ENCODE measurements at places on chromosomes 6 and 20.

DNA sequence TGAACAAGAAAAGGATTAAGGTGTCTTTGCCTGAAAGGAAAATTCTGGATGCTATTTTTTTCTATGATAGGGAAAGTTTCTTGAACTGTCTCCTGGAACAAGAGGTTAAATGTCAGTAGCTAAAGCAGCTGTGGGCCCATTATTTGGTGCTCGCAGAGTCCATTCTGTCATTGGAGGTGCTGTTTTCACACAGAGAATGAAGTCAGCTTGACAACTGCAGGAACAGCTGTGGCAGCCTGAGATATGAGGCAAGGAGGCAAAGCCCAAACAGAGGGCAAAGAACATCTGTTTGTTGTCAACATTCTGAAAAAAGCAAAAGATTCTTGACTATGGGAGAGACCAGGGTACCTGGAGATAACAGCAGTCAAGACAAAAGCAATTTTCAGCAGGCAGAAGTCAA lies 548.2 kb downstream of the KIF16B start:
- no peaks in the 10 kb centered on the region for H3K36me3 ChIP-seq
- H3K27ac ChIP-seq = no peak overlapping the region
- H3K27me3 ChIP-seq = no peaks in the 10 kb centered on the region
- no peaks in the 10 kb centered on the region for H3K4me1 ChIP-seq

DNA sequence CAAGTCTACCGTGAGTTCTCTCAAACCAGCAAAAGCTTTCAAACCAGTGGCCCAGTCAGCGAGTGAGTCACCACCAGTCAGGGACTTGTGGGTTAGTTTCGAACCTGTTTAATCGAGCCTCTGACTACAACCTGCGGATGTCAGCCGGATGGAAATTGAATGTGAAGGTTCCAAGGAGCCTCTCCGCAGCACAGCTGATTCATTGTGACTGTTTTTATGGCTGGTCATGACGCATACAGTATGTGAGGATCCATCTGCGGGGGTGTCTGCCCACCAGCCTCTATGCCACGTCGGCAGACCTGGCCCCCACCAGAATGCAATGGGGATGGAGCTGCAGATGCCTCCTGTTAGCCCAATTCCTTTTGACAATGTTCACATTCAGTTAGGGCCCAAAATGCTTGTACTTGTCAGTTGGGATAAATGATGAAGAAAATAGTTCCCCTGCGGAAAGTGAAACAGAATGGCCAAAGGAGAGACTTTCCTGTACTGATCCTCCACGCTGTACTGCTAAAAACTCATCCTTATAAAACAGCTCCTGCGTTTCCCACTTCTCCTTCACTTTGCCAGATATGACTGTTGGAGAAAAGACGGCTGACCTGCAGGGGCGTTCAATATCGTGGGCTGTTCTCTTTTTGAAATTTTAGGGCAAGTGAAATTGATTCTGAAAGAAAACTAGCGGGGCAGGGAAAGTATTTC lies 206.6 kb downstream of the TFAP2B start:
- no peak overlapping the region for H3K4me3 ChIP-seq
- H3K4me1 ChIP-seq = no peaks in the 10 kb centered on the region

DNA sequence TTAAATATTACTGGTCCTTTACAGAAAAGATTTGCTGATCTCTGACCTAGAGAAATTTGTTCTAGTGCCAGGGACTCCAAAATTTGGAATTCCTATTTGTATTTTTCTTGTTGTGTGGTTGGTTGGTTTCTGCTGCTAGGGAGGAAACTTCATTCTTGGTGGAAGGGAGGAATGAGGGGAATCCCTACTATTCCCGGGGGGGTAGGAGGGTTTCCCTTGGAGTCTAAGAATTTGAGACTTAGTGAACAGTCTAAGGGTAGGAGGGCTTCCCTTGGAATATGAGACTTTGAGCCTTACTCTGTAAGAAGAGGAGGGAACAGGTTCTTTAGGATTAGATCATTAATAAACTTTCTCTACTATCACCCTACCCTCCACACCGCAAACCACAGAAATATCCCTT lies 67.1 kb upstream of the ADGRF1 start:
- H3K27ac ChIP-seq = no peak overlapping the region
- no peak overlapping the region for H3K4me3 ChIP-seq
- DNase-seq = no peak
- H3K27me3 ChIP-seq = peaks cover 5% of the 10 kb centered on the region
- H3K36me3 ChIP-seq = no peaks in the 10 kb centered on the region
- H3K4me1 ChIP-seq = no peaks in the 10 kb centered on the region

- H3K27me3 ChIP-seq = no peaks in the 10 kb centered on the region
- H3K4me1 ChIP-seq = no peaks in the 10 kb centered on the region
- H3K4me3 ChIP-seq = no peak overlapping the region
- no peaks in the 10 kb centered on the region for H3K36me3 ChIP-seq
- no peak overlapping the region for H3K27ac ChIP-seq
These were observed 12.8 kb downstream of the ME1 start for GRCh38 chr6:83417880-83418663.

DNA sequence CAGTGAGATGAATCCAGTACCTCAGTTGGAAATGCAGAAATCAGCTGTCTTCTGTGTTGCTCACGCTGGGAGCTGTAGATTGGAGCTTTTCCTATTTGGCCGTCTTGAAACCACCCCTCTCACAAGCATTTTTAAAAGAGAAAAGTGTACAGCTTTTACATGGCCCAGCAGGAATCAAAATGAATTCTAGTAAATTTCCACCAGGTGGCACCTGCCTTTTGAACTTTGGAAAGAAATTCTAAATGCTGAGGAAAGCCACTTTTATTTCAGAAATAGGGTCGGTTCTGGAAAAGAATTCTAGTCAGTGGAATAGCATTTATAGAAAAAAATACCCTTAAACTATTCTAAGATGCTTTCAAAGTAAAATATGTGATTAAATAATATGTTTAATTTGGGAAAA lies 647.8 kb downstream of the CD109 start:
- H3K27ac ChIP-seq = no peak overlapping the region
- no peaks in the 10 kb centered on the region for H3K27me3 ChIP-seq
- H3K4me1 ChIP-seq = no peaks in the 10 kb centered on the region
- H3K4me3 ChIP-seq = no peak overlapping the region
- DNase-seq = no peak

- H3K36me3 ChIP-seq = no peaks in the 10 kb centered on the region
- no peaks in the 10 kb centered on the region for H3K4me1 ChIP-seq
- H3K4me3 ChIP-seq = no peak overlapping the region
- no peaks in the 10 kb centered on the region for H3K27me3 ChIP-seq
These were observed 160.2 kb upstream of the MARCKS start for GRCh38 chr6:113696960-113697359.

GRCh38 chr6:32938494-32938893 lies 2.3 kb downstream of the HLA-DMB start:
- no peak overlapping the region for H3K4me3 ChIP-seq
- DNase-seq = no peak
- H3K27me3 ChIP-seq = peaks cover 6% of the 10 kb centered on the region
- H3K36me3 ChIP-seq = peaks cover 6% of the 10 kb centered on the region

DNA sequence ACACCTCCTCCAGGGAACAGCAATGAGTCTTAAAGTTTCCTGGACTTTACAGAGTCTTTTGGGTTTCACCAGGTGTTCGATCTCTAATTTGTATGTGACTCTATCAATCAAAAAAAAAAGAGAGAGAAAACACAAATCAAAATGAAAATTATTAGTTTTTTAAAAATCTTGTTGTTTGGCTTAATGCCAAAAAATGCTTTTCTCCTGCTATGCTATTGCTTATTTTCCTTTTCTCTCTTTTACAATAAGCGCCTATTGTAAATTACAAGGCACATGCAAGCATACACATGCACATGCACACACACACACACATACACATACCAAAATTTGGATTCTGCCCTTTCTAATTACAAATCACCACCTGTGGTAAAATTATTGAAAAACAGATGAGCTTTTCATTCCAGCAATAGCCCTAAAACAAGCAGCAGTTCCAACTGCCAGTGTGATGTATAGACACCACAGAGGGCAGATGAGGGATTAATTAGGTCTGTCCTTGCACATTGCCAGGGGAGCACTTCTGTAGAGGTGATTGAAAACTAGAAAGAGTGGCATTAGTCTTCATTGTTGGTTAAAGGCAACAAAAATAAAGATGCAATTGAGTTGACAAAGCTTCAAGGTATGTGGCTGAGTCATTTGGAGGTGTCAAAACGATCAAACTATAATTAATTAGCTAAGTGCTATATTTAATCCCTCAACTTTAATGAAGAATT lies 631.7 kb downstream of the TFAP2B start:
- no peaks in the 10 kb centered on the region for H3K4me1 ChIP-seq
- DNase-seq = no peak

DNA sequence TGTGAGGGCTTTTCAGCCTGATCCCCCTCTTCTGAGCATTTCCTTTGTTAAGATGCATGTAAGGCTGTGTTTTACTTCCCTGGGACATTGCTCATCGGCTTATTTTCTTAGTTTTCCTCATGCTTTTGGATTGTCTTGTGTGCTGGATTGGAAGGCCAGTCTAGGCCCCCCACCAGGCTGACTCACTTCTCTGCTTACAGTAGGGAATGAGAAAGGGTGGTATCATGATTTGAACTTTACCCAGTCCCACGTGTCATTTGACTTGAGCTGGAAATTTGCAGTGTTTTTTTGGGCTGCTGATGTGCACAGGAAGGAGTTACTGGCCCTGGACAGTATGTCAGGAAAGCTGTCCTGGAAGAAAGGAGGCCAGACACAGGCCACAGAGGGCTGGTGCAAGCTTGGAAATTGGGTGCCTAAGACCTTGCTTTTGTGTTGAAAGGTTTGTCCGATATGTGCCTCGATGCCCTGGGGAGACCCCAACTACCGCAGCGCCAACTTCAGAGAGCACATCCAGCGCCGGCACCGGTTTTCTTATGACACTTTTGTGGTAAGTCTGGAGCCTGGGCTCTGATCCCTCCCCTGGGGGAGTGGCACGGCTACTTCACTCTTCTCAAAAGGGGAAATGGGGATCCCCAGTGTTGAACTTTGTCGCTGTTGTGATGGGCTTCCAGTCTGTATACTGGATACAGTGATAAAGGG lies 12.8 kb downstream of the RNF114 start:
- H3K4me1 ChIP-seq = peaks cover 2% of the 10 kb centered on the region
- peak overlapping the region; percentile 49 for H3K27ac ChIP-seq
- no peak overlapping the region for H3K4me3 ChIP-seq
- H3K27me3 ChIP-seq = no peaks in the 10 kb centered on the region

DNA sequence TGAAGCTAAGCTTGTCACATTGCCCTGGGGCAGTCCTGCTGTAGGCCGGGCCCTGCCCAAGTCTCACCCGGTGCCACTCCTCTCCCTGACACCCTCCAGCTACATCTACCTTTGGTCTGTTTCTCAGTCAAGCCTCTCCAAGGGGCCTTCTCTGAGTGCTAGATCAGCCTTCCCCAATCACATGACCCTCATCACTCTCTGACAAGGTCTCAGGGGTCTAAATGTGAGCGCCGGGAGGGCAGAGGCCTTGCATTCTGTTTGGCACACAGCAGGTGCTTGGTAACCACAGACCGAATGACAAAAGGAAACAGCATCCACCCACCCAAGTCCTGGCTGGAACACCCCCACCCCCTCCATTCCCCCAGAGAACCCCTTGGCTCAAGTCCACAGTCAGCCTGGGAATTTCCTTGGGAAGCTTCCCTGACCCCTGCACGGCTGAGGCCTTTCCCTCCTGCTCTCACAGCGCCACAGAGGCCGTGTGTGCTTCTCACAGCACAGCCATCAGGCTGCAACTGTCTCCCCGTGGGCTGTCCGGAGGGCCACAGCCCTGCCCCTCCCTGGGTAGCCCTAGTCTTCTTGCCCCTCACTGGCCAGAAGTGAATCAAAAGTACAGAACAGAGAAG lies 32.9 kb downstream of the PKIG start:
- no peaks in the 10 kb centered on the region for H3K27me3 ChIP-seq
- H3K27ac ChIP-seq = peak overlapping the region; percentile 81
- peaks cover 65% of the 10 kb centered on the region for H3K4me1 ChIP-seq
- no peak overlapping the region for H3K4me3 ChIP-seq

DNA sequence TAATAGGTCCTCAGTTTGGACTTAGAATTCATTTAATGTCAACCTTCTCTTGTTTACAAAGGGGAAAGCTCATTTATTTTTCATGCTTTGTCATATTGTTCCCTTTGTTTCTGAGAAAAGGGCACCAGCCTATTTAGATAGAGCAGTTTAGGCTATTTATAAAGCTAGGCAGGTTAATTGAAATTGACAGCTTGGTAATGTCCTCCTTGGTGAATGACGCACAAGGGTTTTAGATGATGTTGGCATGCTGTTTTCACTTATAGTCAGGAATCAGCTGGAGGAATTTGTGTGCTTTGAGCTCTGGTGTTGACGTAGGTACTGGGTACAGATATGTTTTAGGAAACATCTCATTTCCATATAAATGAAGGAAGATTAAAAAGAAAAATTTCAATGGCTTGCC lies 45.2 kb downstream of the BCKDHB start:
- no peak for DNase-seq
- no peaks in the 10 kb centered on the region for H3K27me3 ChIP-seq
- peaks cover 10% of the 10 kb centered on the region for H3K36me3 ChIP-seq

DNA sequence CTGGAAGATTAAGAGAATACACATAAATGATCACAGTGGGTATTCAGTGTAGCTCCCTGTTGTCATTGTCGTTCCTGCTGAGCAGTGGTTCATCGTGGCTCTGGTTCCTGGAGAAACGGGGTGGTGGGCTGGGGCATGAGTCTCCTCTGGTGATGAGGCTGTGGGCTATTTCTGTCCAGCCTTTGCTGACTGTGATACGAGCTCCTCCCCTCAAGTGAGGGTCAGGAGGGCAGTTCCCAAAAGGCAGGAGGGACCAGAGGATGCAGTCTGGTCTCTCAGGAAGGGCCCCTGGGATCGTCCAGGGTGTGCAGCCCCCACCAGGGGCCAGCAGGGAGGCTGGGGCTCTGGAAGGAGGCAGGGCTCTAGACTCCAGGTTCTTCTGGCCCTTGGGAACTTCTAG lies 31.1 kb upstream of the DLGAP4 start:
- DNase-seq = no peak
- no peaks in the 10 kb centered on the region for H3K4me1 ChIP-seq
- no peaks in the 10 kb centered on the region for H3K36me3 ChIP-seq
- peaks cover 20% of the 10 kb centered on the region for H3K27me3 ChIP-seq
- H3K4me3 ChIP-seq = no peak overlapping the region

- H3K36me3 ChIP-seq = no peaks in the 10 kb centered on the region
- no peak overlapping the region for H3K27ac ChIP-seq
- H3K4me1 ChIP-seq = peaks cover 5% of the 10 kb centered on the region
- DNase-seq = no peak
- peaks cover 78% of the 10 kb centered on the region for H3K27me3 ChIP-seq
These were observed 2.4 kb upstream of the SCRT2 start for GRCh38 chr20:677957-678356.

DNA sequence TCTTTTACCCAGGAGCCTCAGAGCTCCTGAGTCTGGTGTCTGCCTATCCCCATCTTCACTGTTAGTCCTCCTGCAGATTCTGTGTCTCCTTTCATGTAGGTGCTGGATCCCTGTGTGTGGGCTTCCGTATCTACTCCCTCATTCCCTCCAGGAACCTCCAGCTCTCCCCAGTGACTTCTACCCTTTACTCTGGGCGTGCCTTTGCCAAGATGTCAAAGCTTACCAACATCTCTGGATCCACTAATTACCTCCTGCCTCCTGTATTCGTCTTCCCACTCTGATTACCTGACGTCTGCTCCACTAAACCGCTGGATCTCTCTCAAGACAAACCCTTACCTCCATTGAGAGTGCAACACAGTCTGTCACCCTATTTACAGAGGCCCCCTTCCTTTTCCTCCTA lies 2.2 kb upstream of the C6orf136 start:
- H3K4me1 ChIP-seq = peaks cover 56% of the 10 kb centered on the region
- H3K27ac ChIP-seq = no peak overlapping the region
- H3K36me3 ChIP-seq = peaks cover 12% of the 10 kb centered on the region

Data from activated naive CD4-positive, alpha-beta T cell treated with anti-CD3 and anti-CD28 coated beads, Interleukin-2, amount 10 ng/mL, durations not matched to agents 7 days and 5 days (primary cell).